ENCODE measurements at places on chromosomes 3 and 15.
A peak's percentile ranks its signal among the peaks of the same experiment; 100 is the strongest.

DNA sequence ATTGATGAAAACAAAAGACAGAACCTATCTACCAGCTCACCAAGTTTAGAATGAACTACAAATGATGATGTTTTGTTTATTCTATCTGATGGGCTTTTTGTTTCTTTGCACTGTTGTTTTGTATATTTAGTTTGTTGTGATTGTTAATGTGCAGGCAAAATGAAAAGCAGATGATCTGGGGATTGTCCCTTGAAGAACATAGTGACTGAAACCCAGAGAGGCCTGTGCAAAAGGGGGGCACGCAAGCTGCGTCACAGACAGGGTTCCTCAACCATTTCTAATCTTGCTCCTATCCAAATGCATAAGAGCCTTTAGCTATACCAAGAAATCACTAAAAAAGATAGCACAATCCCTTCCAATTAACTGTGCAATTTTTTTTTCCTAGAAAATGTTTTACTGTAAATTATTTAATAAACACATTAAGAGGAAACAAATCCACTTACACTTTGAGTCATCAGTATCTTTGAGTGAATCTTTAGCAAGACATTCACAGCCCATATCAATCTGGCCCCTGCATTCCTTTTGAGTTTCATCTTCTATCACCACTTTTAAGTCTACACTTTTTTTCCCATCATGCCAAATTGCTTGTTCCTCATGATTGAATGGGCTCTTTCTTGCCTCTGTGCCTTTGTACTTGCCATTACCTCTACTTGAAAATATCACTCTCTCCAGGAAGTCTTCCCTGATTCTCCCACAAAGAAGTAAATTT is 220.3 kb downstream of the ATP8B4 start:
- DNase-seq, result no peak

- DNase-seq, result no peak
Observed at GRCh38 chr3:173753593-173753992, 356.0 kb downstream of the NLGN1 start.

GRCh38 chr3:9468460-9468859 is 71.0 kb downstream of the SETD5 start:
- no peak for DNase-seq

DNA sequence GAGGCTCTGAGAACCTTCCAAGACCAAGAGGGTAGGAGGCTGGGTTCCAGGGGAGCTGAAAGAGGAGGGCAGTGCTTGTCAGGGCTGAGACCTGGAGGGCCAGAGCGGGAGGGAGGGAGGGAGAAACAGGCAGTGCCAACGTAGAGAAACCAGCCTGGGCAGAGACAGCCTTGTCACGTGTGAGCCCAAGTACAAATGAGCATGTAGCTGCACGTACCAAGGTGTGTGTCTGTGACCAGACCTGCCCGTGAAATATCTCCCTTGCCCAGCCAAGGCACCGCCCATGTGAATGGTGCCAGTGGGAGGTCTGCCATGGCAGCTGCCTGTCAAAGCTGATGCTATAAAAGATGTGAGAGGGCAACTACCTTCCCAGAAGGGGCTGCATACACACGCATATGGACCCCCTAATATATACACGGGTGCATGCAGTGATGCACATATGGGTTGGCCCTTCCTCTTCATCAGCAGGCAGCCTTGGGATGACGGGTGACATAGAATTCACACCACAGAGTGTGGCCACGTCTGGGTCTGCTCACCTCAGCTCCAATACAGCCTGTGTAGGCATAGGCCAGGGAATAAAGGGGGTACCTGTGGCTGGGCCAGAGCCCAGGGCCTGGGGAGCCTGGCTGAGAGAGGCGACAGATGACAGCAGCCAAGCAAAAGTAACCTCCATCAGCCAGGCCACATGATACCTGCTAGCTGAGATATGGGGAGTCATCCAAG is 7.8 kb upstream of the CTDSPL start:
- no peak for DNase-seq

DNA sequence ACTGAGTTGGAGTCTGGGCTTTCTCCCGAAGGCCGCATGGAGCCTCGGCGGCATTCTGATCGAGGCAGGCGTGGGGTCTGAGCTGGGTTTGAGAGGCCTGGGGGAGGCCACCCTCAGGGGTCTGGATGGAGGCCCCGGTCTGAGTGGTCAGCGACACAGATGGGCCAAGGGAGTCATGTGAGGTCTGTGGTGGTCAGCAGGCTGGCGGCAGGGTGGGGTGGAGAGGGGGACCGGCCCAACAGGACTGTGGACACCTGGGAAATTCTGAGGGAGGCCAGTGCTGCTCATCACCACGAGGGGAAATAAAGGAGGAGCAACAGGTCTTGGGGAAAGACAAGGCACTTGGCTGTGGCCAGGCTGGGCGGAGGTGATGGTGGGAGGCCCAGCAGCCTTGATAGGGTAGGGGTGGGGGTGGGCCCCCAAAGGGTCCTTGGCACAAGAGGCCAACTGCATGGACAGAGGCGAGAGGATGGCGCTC is 16.2 kb downstream of the CTSH start:
- DNase-seq, result no peak

GRCh38 chr3:41507336-41508062 is 308.2 kb downstream of the CTNNB1 start:
- no peak for DNase-seq

- no peak for DNase-seq
Observed at GRCh38 chr3:13268961-13269441, 151.1 kb downstream of the NUP210 start.

DNA sequence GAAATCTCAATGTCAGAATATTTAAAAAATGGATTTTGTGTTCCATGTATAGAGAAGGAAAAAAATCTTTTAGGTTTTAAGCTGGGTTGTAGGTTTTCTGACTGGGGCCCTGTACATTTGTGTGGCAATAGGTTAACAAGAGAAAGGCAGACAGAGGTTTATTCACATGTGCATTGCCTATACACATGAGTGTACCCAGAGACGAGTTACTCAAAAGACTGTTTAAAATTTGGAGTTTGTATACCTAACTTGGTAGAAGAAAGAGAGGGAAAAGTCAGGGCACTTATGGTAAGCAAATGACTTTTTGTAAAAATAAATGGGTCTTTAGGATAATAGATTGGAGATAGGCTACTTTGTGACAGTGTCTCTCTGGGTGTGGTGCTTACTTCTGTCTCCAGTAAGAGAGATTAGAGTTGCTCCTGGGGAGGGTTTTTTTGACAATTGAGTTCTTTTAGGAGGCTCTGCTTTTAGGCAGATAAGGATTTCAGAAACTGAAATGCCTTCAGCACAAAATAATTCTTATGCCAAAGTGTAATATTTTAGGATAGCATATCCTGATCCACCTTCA is 225.2 kb downstream of the TCF12 start:
- no peak for DNase-seq

- DNase-seq, result no peak
Observed at GRCh38 chr15:99631255-99631654, 65.5 kb downstream of the MEF2A start.

DNA sequence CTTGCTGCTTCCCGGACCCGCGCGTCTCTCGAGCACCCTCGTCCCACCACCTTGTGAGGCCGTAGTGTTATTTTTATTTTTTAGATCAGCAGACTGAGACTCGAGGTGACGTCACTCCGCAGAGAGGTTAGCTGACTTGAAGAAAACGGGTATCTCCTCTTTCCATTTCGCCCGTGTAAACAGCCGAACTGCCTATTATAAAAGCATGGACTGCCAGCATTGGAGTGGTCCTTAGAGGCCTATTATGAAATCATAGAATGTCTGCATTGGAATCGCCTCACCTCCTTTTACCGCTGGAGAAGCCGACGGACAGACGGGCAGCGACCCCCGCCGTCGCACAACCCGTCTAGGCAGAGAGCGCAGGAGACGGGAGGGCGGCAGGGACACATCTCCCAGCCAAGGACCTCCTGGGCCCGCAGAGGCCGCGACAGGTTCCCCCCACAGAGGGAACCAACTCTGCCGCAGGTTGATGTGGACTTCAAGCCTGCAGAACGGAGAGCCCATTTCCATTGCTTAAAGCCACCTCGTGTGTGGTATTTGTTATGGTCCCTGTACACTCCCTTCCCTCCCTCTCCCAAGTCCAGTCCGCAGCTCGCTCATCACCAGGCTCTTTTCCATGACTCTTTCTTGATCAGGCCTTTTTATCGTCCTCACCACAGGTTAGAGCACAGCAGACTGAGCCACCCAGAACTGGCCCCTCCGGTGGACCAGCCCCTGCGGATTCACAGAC is 540 bp upstream of the PPP1R2 start:
- no peak for DNase-seq

DNA sequence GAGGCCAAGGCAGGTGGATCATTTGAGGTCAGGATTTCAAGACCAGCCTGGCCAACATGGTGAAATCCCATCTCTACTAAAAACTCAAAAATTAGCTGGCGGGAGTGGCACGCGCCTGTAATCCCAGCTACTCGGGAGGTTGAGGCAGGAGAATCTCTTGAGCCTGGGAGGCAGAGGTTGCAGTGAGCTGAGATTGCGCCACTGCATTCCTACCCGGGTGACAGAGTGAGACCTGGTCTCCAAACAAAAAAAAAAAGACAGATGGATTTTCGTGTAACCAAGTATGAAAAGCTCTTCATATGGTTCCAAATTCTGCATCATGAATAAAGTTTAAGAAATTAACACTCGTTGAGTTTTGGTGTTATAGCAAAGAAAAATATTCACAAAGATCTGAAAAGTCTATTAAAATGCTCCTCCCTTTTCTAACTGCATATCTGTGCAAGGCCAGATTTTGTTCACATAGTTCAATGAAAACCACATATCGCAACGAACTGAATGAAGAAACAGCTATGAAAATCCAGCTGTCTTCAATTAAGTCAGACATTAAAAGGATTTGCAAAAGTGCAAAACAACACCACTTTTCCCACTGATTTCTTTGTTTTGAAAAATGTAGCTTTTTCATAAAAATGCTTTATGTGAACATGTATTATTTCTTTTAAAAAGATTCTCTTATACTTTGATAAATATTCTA is 23.8 kb upstream of the FBLN2 start:
- no peak for DNase-seq

DNA sequence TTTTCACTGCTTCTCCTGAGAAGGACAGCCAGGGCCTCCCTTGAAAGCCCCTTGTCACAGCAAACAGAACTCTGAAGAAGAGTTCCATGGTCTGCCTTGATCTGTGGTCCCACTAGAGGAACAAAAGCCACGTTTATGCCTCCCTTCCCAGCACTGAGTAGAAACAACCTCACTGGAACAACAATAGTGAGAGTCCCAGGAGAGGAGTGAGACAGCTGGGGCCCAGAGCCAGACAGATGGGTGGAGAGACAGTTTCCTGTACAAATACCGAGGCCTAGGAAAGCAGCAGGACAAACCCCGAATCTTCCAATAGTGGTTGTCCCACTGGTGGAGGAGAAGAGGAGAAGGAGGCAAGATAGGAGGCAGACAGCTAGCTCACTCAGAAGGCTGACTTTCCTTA is 106.1 kb downstream of the WDR76 start:
- no peak for DNase-seq

- no peak for DNase-seq
Observed at GRCh38 chr3:62149962-62150361, 223.4 kb downstream of the FEZF2 start.

DNA sequence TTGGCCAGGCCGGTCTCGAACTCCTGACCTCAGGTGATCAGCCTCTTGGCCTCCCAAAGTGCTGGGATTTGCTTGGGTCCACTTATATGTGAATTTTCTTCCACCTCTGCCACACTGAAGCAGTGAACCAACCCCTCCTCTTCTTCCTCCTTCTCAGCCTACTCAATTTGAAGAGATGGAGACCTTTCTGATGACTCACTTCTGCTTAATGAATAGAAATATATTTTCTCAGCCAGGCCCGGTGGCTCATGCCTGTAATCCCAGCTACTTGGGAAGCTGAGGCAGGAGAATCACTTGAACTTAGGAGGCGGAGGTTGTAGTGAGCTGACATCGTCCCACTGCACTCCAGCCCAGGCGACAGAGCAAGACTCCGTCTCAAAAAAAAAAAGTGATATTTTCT is 46.8 kb upstream of the GATM start:
- no peak for DNase-seq

GRCh38 chr15:76206325-76206976 is 104.8 kb downstream of the ETFA start:
- DNase-seq, result no peak

- no peak for DNase-seq
Observed at GRCh38 chr3:138078901-138079344, 36.5 kb downstream of the DZIP1L start.

DNA sequence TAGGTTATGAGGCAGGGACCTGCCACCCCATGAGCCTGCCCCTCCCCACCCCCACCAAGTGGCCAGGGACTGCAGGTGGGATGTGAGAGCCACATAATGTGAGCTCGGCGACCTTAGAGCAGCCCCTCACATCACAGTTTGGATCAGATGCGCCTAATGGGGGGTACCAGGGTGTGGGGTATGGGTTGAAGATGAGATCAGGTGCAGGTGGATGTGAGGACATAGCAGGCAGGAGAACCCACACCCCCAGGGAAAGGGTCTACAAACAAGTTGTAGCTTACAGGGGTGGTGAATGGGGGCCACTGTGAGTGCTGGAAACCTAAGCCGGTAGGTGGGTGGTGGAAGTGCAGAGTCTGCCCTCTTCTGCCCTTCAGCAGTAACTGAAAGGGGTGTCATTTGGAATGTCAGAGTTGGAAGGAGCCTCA is 94.0 kb downstream of the CORO2B start:
- DNase-seq, result no peak

DNA sequence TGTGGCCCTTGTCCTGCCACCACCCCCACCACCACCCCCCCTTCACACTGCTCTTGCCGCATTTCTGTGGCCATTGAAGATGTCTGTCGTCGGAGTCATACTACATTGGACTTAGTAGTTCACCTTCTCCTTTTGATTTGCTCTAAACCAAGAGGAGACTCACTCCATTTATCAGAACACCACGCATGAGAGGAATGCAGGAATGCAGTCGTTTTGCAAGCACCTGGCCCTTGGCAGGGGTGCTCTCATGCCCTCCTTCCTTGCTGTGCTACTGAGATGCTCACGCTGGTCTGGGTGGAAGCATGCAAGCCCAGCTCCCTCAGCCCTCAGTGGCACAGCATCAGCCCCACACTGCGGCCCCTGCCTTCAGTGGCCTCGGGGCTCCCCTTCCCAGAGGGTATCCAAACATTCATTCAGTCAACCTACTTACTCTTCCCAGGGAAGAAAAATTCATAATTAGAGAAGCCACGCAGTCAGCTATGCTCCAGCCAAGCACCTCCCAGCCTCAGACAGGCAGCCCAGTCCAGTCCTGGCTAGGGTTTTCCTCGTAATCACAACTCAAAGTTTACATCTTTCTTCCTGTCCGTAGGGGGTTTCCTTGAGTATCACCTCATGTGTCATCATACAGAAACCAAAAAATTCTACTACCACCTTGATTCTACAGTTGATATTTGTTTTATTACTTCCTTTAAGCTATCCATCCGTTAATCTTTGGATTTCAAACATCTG is 520.0 kb downstream of the GABRG3 start:
- DNase-seq, result no peak

- no peak for DNase-seq
Observed at GRCh38 chr3:161531930-161532329, 35.3 kb downstream of the OTOL1 start.

DNA sequence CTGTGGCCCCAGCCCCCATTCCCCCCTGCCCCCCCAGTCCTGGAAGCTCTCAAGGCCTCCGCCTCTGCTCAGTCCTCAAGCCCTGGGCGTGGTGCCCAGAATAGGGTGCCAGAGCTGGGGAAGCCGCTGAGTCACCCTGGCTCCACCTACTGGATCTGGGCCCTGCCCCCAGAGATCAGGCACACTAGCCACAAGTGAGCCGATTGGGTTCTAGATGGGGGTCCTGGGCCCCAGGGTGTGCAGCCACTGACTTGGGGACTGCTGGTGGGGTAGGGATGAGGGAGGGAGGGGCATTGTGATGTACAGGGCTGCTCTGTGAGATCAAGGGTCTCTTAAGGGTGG is 5.7 kb downstream of the EIF4G1 start:
- peak; percentile 29 for DNase-seq

Data from CD4-positive, alpha-beta T cell treated with Interleukin-12 subunit alpha and Interleukin-12 subunit beta, for 1 hour (primary cell).